ENCODE measurements at places on chromosomes 11 and 22.

- DNase-seq, result no peak
These were observed 71.5 kb downstream of the BRD1 start for GRCh38 chr22:49756201-49756600.

DNA sequence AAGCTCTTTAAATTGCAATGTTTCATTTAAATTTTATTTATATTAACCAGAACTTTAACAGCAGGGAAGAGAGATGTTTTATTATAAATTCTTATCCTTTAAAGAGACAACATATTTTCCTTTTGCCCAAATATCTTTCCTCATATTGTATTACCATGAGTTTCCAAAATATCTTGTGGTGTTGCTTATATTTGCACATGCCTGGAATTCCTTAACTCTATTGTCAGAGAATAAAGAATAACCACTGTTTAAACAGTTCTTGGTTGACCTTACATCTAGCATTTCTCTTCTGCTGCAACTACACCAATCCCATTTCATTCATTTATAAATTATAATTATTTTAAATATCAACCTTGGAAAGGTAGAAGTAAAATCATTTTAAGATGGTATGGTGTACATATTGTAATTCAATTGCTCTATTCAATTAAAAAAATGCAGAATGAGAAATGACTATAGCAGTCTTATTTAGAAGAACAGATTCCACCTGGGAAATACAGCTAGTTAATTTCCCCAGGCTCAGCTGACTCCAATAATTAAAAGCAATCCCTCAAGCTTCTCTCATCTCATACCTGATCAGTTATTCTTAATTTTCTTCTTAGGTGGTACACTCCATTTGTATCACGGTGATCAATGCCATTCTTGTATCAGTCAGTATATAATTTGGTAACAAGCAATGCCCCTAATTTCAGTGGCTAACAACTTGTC lies 923.3 kb downstream of the KCNA4 start:
- no peak for DNase-seq

DNA sequence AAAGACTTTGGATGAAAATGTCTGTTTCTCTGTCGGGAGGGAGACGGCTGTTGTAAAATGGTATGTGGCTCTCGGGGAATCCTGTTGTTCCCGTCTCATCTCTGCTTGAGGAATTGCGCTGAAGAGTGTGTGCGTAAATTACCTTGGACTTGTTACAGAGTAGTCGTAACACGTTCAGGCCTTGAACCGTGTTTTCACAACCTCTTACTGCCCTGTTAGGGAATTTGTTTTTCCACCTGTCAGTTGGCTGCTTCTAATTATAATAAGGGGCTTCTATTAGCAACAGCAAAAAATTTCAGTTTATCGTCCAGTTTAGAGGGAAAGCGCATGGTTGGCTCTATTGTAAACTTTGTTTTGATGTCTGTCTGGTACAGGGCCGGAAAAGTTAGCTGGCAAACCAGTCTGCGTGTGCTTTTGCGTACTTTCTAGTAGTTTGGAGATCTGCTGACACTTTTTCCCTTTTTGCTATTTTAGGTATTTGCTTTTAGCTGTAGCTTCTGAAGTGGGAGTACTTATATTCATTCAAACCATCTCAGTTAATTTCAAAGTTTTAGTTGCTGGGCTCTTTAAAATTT lies 1.5 kb downstream of the HIPK3 start:
- no peak for DNase-seq

- no peak for DNase-seq
These were observed 19.2 kb downstream of the STK33 start for GRCh38 chr11:8574798-8575197.

Measured in hepatocyte (in vitro differentiated cells).